ENCODE measurements at places on chromosomes 5 and 9.

DNA sequence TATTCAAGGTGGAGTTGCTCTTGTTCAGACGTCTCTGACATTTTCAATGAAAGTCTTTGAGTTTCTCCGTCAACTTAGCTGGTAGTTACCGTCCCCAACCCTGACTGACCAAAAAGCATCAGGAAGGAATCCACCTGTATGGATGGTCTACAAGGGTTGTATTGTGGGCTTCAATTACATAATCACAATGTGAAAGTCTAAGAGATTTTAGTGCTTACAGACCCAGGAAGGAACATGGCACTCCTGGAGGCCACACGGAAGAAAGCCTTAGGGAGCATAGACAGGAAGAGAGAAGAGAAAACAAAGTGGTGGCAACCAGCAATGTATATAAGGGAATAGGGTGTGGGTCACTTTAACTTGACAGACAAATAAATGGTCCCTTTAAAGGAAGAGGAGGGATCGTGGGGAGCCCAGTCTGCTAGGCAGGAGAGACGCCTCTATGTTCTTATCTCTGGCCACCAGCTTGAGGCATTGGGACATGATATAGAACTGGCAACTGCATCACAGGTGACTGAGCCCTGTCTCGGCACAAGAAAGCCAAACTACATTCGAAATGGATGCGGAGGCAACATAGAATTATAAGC, 80.4 kb downstream of the ALDH7A1 start:
- no peak for DNase-seq

GRCh38 chr5:91598216-91598615, 215.1 kb upstream of the ARRDC3 start:
- DNase-seq: no peak

DNA sequence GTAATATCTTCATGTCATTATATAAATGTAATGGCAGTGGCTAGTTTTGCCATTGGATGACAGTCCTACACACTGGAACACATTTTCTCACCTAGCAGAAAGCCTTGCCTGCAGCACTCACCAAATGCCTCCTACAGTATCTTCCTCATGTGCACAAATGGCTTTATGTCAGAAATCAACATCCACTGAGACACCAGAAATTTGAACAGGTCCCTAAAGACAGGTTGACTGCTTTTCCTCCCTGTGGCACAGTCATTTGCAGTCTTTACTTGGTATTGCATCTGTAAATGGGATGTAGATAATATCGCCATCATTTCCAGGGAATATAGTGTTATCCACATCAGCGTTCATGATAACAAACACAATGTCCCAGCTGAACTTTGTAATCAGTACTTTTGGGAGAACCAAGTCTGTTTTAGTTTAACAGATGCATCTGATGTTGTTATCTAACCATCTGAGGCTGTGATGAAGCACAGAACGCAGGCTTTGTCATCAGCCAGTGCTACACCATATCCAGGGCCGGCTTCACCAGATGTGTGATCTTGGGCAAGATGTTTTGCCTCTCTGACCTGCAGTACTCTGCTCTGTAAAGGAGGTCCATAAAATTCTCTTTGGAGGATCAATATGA, 83.9 kb upstream of the TAS2R1 start:
- DNase-seq: no peak

GRCh38 chr5:107153283-107153682, 517.5 kb downstream of the EFNA5 start:
- peak; percentile 9 for DNase-seq

- peak; percentile 17 for DNase-seq
These were observed 86.9 kb upstream of the GDNF start for GRCh38 chr5:37926732-37927131.

Data from fibroblast of skin of scalp (primary cell).